ENCODE measurements at places on chromosomes 5 and 9.

DNA sequence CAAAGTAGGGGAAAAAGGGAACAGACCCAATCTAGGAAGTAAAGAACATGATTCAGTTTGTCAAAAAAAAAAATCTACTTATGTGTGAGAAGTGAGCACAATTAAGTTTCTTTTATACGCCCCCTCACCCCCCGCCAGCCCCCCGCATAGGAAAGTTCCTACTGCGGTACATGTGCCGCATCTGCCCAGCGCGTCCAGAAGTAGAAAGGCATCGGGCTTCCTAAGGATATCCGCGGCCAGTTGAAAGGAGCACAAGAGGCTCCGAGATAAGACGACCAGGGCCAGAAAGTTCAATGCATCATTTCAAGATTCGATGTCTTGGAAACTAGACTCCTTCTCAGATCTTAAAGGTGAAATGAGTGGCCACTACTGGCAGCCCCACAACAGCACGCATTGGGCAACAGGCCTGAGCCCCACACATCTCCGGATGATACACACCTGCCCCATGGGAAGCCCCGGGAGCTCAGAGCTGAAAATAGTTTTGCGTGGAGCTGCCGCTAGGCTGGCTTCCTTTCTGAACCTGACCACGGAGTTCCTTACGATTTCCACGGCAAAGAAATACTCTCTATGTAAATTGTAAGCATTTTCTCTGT, 203.9 kb downstream of the RAB3C start:
- DNase-seq, result no peak

GRCh38 chr9:134630393-134630790, 11.2 kb upstream of the COL5A1 start:
- no peak for DNase-seq

- no peak for DNase-seq
Observed at GRCh38 chr5:41925555-41925951, 472 bp downstream of the FBXO4 start.

DNA sequence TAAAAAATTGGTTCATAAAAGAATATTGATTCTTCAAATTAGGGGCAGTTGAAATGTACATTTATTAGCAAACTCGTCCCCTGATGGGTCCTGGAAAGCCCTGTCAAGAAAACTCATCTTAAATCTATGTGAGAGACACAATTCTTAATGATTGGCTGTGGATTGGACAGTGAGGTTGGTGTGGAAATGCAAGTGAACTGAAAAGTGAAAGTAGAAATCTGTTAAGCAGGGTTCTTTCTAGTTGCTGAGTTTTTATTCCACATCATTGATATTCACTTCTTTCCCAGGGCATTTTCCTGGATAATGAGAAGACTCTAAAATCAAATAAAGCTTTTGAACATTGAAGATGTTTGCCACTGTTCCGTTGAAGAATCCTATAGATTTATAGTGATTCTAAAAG, 292.4 kb downstream of the MAST4 start:
- no peak for DNase-seq

DNA sequence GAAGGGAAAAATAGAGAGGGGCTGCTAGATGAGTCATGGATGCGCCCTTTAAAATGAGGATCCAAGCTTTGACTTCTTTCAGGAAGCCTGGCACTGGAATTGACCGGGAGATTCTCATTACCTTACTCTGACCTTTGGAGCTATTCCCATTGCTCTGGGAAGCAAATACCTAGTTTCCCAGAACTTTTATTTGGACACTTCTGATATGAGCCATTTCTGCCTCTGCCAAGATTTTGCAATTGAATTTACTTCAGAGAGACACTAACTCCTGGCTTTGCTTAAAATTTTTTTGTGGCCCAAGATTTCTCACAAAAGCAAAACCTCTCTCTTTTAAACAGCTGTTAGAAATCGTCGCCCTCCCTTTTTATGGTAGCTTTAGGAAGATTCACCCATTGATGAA, 15.7 kb upstream of the AGXT2 start:
- no peak for DNase-seq

GRCh38 chr9:101512116-101512515, 21.5 kb upstream of the RNF20 start:
- no peak for DNase-seq

DNA sequence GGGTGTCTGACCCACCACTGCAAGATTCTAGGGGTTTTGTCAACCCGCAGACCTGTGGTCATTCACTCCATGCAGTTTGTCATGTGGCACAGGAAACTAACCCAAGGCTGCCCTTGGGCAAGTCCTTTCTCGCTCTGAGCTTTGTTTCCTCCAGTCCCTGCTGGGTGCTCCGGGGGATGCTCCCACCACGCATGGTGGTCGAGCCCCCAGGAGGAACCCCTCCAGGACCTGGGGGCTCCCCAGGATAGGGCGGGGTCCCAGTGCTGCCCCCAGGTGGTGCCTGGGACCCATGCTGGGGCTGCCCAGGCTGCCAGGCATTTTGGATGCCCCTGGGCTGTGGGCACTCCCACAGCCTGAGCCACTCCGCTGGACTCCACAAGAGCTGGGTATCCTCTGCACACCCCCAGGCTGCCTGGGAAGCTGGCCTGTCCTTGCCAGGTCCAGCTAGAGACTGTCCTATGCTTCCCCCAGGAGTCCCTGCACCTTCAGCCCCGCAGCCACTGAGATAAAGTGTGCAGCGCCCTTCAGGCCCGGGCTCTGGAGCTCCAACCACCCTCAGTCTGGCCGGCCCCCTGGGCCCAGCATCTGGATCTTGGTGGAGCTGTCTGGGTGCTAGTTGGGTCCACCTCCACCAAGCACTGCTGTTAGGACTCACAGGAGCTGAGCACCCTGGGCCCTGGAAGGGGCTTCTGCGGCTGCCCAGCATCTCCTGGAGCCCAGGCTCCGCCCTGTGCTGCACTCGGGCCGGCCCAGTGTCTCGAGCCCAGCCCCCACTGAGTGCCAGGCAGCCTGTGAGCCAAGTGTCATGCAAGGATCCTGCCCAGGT, 104.3 kb downstream of the PHF2 start:
- DNase-seq, result no peak

- no peak for DNase-seq
Observed at GRCh38 chr9:125513303-125513667, 193.7 kb downstream of the MAPKAP1 start.
